ENCODE measurements at places on chromosomes 3 and 15.

DNA sequence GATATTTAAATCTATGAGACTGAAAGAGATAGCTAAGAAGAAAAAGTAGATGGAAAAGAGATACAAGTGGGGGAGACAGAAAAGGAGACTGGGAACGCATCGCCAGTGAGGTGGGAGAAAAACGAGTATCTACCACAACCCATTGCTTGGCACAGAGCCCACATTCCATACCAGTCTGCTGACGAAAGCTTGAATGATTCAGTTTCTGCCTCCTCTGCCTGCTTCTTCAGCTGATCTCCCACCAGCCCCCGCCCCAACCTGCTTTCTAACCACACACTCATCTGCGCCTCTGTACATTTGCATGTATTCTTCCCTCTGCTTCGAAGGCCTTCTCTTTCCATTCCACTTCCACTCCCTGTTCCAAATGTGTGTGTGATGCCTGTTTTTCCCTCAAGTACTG, 188.1 kb downstream of the USP13 start:
- DNase-seq: no peak

DNA sequence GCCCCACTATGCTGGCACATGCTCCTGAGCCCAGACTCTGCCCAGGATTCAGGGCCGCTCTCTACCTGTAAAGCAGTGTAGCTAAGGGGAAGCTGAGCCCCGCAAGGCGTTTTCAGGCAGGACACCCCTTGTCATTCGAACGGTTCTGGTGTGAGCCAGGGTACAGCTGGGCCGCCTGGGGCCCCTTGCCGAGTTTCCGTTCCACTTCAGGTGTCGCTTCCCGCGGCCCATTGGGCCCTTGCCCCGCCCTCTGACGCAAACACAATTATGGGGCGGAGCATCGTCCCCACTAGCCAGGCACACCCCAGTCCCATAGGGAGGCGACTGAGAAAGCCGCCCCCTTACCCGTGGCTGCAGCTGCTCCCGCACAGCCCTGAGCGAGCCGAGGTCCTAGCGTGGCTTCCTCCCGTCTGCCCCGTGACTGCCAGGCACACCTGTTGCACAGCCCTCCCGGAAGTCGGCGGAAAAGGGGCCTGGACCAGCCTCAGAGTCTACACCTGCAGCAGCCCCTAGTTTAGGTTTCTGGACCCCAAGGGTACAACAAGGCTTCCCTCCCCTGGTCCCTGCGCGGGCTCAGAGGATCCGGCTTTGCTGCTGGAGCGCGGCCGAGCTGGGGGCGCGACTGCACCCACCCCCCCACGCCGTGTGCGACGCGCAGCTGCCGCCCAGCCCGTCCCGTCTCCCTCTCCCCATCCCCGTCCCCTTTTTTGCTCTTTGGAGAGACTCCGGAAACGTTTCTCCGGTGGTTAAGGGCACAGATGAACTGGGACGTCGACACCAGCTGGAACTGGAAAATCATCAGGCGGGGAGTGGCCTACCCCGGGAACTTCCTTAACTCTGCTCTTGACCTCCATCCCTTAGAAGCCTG, at the start of gene PLSCR2:
Gene PLSCR2 (minus strand): TSS at position 412 of the 868 bp plus-strand sequence. CDS start 9,657 bp downstream, outside the sequence.
- DNase-seq: no peak

DNA sequence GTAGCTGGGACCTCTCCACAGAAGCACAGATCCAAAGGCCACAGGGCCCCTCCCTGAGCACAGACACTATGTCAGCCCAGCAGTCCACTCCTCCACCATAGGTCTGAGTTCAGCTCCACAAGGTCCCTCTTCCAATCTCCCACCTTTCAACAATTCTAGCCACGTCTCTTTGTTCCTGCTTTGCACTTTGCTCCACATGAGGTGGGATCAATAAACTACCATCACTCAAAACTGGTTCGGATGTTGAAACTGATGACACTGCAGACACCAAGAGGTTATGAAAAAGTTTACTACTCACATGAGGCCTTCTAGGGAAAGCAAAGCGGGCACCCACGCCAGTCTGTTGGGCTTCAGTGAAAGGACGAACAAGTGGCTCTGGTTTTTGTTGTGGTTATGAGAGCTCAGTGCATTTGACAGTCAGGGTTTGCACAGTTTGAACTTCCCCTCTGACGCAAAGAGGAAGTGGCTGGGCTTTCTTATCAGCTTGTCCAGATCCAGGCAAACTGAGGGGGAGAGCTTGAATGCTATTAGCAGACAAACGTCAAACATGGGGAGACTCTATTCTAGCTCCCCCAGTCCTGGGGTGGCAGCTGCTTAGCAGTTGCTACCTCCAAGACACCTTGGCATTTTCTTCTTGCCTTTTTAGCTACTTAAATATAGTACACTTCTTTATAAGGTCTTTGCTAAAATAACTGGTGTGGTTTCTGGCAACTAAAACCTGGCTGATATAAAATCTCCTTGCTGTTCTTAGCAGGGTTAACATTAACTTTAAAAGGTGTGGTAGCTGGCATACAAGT, 37.8 kb downstream of the ZNF445 start:
- DNase-seq: no peak

DNA sequence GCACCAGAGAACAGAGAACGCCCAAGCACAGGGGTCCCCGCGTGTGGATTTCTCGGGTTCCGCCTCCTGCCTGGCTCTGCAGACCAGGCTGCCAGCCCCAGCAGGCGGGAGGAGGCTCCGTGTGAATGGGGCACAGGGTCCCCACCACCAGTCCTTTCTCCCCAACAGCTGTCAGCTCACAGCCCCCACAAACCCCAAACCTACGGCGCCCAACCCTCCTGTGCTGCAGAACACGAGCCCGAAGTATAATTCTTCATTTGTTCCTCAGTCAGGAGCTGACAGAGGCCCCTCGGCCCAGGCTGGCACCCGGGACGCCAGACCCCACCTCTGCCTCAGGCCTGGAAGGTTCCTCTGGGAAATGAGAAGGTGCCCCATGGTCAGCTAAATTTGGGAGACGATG, 78.0 kb downstream of the TBC1D2B start:
- no peak for DNase-seq

DNA sequence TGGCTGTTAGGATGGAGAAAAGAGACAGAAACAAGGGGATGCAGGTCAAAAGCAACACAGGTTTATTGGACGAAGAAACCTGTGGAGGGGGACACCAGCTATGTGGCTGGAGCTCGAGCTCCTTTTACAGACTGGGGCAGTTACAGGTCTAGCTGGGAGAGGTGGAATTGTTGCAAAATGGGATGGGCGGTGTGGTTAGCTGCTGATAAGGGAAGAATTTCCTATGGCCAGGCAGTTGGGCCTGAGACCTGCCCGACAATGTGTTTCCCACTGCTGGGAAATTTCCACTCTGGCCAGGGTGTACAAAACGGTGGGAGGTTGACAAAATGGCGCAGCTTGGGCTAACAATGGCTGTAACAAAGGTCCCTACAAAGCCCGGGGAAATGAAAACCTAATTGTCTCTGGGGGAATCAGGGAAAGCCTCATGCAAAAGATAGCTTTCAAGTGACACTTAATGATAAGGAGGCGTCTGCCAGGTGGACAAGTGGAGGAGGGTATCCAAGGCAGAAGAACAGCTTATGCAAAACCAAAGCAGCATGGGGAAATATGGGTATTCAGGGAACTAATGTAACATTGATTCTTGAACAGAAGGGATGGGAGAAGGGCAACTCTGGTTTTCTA, 137.4 kb upstream of the SGO1 start:
- no peak for DNase-seq

GRCh38 chr15:31214864-31215489, 111.7 kb upstream of the KLF13 start:
- peak; percentile 68 for DNase-seq

DNA sequence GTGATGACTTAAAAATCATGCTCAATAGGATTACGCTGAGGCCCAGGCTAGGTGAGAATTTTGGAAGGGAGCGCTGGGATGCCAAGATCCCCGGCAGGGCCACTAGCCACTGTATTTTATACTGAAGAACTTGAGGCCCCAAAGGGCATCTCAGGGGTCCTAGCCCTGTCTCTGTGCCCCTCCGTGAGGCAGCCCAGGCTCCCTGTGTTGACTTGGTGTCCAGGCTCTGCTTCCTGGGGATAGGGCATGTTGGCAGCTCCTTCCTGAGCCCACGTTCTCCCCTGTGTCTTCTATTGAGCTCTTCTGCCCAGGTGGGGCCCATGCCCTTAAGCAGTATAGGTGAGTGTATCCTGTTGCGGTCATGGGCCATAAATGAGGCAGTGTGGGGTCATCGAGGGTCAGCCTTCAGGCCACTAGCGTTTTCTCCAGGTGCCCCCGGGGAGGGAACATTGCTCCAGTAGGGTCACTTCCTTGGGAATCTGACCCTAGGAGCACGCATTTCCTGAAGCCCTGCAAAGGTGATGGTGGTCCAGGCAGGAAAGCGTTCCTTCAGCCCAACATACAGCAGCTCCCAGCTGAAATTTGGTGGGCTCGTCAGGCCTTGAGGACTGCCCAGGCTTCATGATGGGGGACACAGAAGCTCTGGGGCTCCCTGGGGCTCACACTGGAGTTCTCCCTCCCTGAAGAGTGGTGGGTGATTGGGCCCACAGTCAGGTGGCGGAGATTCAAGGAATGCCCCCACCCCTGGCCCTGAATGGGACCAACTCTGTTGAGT, 189.4 kb downstream of the UBE3A start:
- DNase-seq: no peak

GRCh38 chr3:46662771-46663551, 30.5 kb downstream of the ALS2CL start:
- no peak for DNase-seq

DNA sequence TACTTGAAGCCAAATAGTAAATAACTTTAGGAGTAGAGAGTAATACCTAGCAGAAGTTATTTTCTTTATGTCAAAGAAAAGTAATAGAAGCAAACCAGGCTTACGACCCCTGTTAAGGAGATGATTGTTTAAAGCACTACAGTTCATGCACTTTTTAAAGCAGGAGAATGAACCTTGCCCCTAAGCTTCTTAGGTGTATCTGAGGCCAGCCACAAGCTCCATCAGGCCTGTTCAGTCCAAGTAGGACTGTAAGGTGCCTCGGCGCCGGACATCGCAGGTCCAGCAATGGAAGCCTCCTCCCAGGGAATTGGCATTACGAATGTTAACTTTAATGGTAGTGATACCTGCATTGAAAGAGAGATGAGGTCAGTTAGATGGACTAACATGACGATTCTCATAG, 16.5 kb downstream of the GATM start:
- DNase-seq: no peak

DNA sequence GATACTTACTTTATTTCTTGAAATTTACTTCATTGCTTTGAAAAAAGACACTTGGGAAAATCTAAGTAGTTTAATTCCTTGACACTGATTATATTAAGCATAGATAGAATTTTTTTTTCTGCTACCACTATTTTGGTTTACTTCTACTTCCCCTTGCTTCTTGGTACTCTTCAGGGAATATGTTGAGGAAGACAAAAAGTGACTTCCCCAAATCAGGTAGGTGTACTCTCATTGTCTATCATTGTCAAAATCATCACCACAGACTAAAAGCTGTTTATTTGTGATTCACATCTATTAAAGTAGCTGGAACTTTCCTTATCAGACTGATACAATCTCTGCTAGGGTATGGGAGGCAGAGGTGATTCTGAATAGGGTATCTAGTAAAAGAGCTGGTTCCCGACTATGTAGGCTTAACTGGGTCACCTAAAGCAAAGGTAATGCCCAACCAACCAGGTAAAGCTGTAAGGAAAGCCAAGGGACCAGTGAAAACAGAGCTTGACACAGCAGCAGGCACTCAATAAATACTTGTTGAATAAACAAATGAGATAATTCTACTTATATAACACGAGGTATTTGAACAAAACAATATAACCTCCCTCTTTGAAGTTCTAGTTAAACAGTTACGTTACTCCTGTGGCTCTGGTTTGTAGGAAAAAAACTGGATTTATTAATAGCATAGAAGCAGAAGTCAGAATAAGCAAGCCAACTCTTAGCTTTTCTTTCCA, 346.9 kb downstream of the PLCL2 start:
- DNase-seq: peak; percentile 24

DNA sequence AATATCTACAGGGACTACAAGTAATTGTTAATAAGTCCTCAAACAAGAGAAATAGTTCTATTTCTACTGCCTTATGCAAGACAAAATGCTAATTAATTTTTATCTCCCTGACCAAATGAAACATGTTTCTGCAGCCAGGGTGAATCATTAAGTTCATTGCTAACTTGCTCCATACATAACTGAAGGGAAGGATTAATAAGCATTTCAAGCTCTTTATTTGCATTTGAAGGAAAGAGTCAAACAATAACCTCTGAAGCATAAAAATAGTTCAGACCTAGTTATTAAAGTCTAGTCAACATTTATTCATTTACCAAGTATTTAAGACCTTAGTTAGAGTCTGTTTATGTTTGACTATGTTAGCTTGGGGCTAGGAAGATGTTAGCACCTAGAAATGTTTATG, 120.0 kb downstream of the ATP1B3 start:
- DNase-seq: no peak

DNA sequence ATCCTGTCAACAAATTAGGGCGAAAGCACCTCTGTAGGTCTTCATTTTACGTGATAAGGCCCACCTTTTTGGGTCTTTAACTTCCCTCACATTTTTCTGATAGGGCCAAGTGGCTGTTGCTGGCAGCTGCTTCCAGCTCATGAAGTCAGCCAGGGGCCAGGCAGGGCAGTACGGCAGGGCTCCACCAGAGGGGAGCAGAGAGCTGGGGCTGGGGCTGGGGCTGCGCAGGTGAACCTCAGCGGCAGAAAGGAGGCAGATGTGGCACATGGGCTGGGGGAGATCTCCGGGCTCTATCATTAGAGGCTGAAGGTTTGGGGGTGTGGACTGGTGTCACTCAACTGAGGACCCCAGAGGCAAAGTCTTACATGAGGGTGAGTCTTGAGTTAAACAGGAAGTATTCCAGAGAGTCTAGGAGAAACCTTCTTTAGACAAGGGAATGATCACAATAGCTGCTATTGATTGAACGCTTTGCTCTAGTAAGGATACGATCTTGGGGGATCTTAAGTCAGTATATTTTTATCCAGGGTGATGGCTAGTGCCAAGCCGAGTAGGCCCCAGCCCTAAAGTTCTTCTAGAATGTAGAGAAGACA, 62.8 kb upstream of the MEX3B start:
- peak; percentile 13 for DNase-seq

DNA sequence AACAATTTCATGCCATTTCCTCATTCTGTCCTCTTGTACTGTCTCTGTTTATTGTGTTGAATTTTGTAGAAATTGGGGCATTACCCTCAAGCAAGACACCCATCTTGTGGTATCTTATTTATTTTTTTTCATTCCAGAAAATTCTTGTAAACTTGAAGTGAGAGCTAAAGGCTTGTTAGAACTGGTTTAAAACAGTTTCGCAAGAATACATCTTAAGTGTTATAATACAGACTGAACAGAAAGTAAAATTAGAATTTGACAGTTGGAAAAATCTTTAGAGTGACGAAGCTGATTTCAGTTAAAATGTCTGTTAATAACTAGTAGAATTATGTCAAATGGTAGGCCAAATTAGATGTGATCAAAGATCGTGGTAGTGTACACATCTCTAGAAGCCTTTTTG, 26.9 kb downstream of the RNF13 start:
- no peak for DNase-seq

DNA sequence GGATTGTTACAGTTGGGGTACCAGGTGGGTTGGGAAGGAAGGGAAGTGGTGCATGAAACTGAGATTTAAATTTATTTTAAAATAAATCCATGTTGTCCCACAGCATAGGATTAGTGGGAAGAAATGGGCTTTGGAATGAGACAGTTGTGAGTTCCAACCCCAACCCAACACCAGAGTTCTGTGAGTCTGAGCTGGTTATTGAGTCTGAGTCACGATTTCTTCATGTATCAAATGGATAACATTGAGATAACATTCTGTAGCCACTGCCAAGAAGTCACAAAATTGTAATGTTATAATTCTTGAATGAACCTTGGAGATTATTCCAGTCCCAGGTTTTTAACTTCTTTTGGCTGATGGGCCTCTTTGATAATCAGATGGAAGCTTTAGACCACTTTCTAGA, 13.7 kb downstream of the IFT122 start:
- DNase-seq: no peak

GRCh38 chr15:48283396-48284145, 47.7 kb upstream of the DUT start:
- DNase-seq: no peak
